ENCODE measurements at places on chromosomes 7 and 10. TPM values are rescaled to one million over a fixed set of nuclear protein-coding genes. Genes with fewer than 3 reads are reported as not detected.

GRCh38 chr10:36026656-36027390 lies 384.7 kb upstream of the FZD8 start:
- DNase-seq: no peak

The HYCC1 gene
- total RNA-seq: 72.6 TPM

GRCh38 chr7:107394276-107394675 lies 75.6 kb upstream of the GPR22 start:
- no peak for DNase-seq

The MYH16 gene
- not detected for total RNA-seq

- no peak for DNase-seq
Observed at GRCh38 chr7:151427705-151428377, 12.1 kb downstream of the CRYGN start.

DNA sequence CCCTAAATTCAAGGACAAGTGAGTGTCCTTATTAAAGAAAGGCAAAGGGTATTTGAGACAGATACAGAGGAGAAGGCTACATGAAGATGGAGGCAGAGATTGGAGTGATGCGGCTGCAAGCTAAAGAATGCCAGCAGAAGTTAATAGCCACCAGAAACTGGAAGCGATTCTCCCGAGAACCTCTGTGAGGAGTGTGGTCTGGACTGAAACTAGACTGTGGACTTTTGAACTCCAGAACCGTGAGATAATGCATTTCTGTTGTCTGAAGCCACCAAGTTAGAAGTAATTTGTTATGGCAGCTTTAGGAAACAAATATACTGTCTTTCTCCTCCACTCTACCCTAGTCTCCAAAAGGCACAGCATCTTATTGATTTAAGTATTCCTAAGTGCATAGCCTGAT lies 80.3 kb upstream of the CREB5 start:
- DNase-seq: no peak

The PLEKHS1 gene
- not detected for total RNA-seq

DNA sequence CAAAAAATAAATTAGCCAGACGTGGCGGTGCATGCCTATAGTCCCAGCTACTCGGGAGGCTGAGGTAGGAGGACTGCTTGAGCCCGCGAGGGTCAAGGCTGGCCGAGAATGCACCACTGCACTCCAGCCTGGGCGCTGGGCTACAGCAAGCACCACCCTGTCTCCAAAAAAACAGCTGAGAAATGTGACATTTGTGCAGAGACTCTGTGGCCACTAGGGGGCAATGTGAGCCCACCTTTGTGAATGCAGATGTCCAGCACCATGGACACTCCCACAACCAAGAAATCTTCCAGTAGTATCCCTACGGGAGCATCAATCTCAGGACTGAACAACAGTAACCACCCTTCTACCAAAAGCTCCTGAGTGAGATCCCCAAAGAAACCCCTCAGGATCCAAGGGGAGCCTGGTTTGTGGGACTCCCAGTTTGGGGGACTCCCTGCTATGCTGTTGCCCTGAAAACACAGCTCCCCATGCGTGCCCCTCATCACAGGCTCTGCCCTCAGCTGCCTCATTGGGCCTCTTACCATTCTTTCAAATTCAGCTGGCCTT lies 6.2 kb upstream of the AHCYL2 start:
- peak; percentile 84 for DNase-seq

The CDC14C gene
- total RNA-seq: not detected

GRCh38 chr10:124978376-124978725 lies 36.4 kb downstream of the ZRANB1 start:
- no peak for DNase-seq

DNA sequence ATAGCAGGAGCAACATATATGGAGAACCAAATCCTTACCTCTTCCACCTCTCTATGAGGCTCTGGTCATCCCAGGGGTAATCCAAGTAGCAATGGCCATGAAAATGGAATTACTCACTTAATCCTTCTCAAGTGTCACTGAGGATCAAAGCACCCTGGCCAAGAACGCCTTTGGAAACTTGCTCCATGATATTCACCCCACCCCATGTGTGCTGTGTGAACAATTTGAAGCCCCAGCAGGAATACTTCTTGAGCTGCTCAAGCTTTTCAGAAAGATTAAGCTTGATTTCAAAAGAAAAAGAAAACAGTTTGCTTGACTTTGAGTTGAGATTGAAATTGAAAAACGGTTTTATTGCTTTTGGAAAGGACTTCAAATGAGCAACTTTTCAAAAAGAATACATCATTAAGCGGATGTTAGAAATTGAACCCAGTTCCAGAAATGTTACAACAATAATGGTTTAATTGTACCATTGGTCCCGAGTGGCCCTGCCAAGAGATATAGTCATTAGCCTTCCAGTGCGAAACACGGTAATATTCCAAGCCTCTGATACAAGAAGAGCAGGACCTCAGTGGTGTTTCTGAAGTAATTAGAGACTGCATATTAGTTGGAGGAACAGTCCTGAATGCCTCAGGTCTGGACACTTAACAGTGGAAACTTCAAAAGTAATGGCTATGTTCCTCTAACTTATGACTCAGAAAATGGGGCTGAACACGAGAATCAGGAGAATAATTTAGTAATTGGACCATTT lies 208.1 kb downstream of the NEBL start:
- no peak for DNase-seq

GRCh38 chr10:11237571-11237970 lies 219.9 kb downstream of the CELF2 start:
- no peak for DNase-seq

The ADAP1 gene
- 30.8 TPM for total RNA-seq

GRCh38 chr10:58836991-58837575 lies 324.4 kb downstream of the BICC1 start:
- no peak for DNase-seq

The ARPC1A gene
- 53.2 TPM for total RNA-seq

DNA sequence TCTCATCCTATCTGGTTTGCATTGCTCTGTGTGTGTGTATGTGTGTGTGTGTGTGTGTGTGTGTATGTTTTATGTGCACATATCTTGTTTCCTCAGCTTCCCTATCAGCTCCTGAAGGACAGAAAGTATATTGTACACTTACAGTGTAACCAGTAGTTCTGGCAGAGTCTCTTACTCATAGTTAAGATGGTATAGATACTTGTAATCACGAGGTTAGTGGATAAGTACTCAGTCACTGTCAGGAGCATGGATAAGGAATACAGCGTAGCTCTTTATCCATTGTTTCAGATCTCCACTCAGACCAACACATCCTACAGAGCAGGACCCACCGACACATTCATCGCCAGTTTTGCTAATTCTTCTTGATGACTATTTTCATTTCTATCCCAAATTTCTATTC lies 275.0 kb downstream of the TSPAN12 start:
- no peak for DNase-seq

The SLC26A3 gene
- total RNA-seq: not detected

GRCh38 chr7:122397381-122397780 lies 92.8 kb upstream of the FEZF1 start:
- DNase-seq: no peak

The ALDH18A1 gene
- total RNA-seq: 74.3 TPM

GRCh38 chr7:112938863-112939573 lies 147.6 kb downstream of the GPR85 start:
- peak; percentile 65 for DNase-seq

DNA sequence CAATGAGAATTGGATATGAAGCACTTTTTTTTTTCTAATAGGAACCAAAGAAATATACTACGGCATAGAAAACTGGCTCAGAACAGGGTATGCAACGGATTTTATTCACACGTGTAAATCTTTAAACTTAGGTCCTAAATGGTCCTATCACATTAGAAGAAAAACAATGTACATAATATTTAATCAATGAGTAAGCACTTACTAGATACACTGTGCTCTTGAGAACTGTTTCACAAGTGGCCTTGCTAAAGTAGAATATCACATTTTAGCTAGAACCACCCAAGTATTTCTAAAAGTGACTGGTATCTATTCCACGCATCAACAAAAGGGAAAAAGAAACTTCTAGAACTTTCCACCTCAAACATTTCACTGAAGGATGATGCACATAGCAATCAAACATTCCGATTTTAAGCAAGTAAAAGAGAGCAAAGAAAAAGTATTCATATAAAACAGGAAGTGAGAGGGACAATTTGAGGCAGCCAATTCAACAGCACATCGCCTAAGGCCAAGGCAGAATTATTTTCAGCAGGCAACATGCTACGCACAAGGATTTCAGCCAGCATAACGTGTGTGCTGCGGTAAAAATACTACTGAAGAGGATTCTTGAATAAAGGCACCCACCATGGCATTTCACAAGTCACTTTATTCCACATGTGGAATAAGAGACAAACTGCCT lies 55.8 kb downstream of the PARD3 start:
- no peak for DNase-seq

The TUBB8 gene
- not detected for total RNA-seq

- no peak for DNase-seq
Observed at GRCh38 chr10:60336901-60337630, 52.6 kb downstream of the ANK3 start.

DNA sequence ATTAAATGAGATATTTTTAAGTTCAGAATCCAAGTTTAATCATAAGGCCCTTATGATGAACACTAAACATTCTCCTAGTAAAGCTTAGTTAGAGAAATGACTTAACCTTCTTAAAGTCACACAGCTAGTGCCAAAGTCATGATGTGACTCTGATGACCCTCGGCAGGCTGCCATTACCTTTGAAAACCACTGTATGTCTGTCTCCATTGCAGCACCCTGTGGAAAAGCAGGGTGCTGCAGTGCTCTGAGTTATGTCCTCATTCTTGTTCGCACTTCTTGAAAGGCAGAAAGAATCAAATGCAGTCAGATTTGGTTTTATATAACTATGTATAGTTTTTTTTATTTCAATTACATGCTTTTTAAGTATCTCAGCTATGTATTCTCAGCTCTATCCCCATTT lies 105.0 kb downstream of the PHTF2 start:
- no peak for DNase-seq

The LIPN gene
- total RNA-seq: not detected

DNA sequence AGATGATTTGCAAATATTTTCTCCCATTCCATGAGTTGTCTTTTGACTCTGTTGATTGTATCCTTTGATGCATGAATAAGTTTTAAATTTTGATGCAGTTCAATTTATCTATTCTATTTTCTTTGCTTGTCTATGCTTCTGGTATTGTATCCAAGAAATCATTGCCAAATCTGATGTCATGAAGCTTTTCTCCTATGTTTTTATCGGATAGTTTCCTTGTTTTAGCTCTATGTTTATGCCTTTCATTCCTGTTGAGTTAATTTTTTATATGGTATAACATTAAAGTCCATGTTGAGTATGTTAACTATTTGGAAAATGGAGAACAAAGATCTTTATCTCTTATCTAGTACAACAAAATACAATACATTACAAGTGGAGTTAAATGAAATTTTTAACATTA lies 27.6 kb upstream of the VPS41 start:
- no peak for DNase-seq

The INTS1 gene
- total RNA-seq: 102 TPM

The IL15RA gene
- total RNA-seq: 31.7 TPM

- DNase-seq: no peak
Observed at GRCh38 chr10:60086421-60086820, 180.1 kb upstream of the CCDC6 start.

GRCh38 chr10:67770537-67770936 lies 67.5 kb downstream of the DNAJC12 start:
- no peak for DNase-seq

DNA sequence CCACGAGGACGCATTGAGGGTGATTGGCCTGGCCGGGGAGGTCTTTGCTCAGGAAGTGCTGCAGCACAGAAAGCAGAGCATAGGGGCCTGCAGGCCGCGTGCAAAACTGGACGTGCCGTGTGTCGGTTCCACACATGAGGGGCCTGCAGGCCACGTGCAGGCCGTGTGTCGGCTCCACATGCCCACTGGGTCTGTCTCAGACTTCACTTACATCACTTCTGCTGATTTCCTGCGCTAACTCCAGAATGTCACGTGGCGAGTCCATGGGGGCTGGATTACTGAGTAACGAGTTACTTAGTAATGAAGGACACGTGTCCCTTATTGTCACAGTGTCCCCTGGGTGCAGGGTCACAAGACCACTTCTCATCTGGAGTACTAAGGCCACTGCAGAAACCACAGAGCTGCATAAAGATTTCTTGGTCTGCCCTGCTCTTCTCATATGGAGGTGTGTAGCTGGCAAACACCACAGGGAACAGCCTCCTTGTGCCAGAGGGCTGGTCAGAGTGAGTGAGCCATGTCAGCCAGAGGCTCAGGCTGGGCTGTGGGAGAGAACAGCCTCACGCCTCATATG lies 60.8 kb downstream of the GDI2 start:
- no peak for DNase-seq

DNA sequence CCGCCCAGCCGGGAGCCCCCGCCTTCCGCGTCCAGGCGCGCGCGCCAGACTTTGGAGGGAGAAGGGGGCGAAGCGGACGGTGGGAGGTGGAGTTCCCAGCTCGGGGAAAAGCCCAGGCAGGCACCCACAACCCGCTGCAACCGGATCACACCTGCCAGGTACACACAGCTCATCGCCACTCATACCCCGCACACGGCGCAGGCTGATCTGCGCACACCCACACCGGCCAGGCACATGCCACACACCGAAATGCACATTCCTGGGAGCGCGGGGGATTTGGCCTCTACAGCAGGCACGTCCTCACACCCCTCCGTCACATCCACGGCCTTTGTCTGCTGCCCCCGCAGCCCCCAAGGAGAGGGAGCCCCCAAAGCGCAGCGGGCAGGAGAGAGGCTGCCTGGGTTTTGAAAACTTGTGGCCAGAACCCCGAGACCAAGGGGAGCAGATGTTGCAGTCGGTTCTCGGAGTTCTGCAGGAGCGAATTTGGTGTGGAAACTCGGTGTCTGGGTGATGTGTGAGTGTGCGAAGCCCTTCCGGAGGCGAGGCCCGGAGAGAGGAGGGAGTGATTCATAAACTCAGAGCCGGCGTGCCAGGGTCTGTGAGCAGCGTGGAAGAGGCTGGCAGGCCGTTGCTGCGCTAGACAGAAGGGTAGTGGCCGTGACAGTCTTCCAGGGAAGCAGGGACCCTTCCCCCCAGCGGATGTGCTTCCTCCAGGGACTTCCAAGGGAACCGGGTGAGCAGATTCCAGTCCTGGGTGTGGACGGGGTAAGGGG lies 734 bp downstream of the CHST3 start:
- no peak for DNase-seq

The FAM13C gene
- not detected for total RNA-seq

- peak; percentile 69 for DNase-seq
Observed at GRCh38 chr10:114499630-114500190, 95.4 kb upstream of the AFAP1L2 start.

- DNase-seq: no peak
Observed at GRCh38 chr10:87927091-87927490, 63.7 kb downstream of the PTEN start.

GRCh38 chr10:60134548-60134947 lies 228.2 kb upstream of the CCDC6 start:
- DNase-seq: no peak

The AS3MT gene
- 0.41 TPM for total RNA-seq

The NPSR1 gene
- total RNA-seq: not detected

GRCh38 chr7:7176406-7177043 lies 5.8 kb upstream of the C1GALT1 start:
- no peak for DNase-seq

The HOXA6 gene
- not detected for total RNA-seq

GRCh38 chr7:44162179-44162578 lies 21.0 kb upstream of the MYL7 start:
- no peak for DNase-seq

- DNase-seq: no peak
Observed at GRCh38 chr7:10756981-10757380, 216.7 kb upstream of the PHF14 start.

Data from activated CD8-positive, alpha-beta memory T cell treated with anti-CD3 and anti-CD28 coated beads, Interleukin-2, amount 10 ng/mL, durations not matched to agents 7 days and 5 days (primary cell).